ENCODE measurements at places on chromosomes 7 and 10.

DNA sequence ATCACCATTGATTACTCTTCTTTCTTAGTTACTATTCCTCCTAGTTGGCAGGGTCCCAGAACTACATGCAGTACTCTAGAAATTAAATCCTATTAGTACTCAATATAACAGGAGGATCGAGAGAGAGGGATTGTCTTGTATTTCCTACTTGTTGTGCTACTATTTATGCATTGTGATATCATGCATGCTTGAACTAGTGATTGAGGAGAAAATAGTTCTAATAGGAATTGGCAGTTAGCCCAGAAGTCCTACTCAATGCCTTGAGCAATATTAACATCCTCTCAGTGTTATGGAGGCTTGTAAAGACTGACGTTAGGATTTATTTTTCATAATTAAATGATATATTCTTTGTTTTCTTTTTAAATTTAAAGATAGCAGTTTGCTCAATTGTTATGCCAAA is 67.4 kb downstream of the FOXP2 start:
- no peak overlapping the region for H3K4me3 ChIP-seq
- no peak overlapping the region for H3K27ac ChIP-seq
- no peaks in the 10 kb centered on the region for H3K27me3 ChIP-seq
- no peaks in the 10 kb centered on the region for H3K4me1 ChIP-seq
- no peaks in the 10 kb centered on the region for H3K36me3 ChIP-seq
- no peak for DNase-seq

DNA sequence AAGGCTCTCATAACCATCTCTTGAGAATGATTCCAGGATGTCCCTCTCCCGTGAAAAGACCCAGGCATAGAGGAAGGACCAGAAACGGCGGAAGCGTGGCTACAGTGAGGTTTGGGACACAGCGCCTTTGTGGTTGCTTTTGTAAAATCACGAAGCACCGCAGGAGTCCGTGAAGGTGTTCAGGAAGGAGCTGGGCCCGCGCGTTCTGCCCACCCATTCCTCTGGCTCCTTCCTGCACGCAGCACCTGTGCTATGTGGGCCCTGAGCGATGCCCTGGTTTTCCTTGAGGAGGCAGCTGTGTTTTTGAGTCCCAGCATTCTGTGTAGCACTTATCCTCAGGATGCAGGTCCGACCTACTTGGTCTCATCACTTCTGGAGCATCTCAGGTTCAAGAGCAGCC is 112.8 kb downstream of the TRRAP start:
- no peak for DNase-seq
- H3K27ac ChIP-seq, result no peak overlapping the region
- peaks cover 99% of the 10 kb centered on the region for H3K36me3 ChIP-seq

GRCh38 chr10:117621196-117621595 is 78.7 kb downstream of the EMX2 start:
- no peak overlapping the region for H3K4me3 ChIP-seq
- no peaks in the 10 kb centered on the region for H3K36me3 ChIP-seq
- DNase-seq, result no peak
- no peaks in the 10 kb centered on the region for H3K27me3 ChIP-seq

- H3K27me3 ChIP-seq, result no peaks in the 10 kb centered on the region
- no peak for DNase-seq
- H3K36me3 ChIP-seq, result no peaks in the 10 kb centered on the region
- no peak overlapping the region for H3K27ac ChIP-seq
These were observed 129.1 kb downstream of the THSD7A start for GRCh38 chr7:11702938-11703337.

DNA sequence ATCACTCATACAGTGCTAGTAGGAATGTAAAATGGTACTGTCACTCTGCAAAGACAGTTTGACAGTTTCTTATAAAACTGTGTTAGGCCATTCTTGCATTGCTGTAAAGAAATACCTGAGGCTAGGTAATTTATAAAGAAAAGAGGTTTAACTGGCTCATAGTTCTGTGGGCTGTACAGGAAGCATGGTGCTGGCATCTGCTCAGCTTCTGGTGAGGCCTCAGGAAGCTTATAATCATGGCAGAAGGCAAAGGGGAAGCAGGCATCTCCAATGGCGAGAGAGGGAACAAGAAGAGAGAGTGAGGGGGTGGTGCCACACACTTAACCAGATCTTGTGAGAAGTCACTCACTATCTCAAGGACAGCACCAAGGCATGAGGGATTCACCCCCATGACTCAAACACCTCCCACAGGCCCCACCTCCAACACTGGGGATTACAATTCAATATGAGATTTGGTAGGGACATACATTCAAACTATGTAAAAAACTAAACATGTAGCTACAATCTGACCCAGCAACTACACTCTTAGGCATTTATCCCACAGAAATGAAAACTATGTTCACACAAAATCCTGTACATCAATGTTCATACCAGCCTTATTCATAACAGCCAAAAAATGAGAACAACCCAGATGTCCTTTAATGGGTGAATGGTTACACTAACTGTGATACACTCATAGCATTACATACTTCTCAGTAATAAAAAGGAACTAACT is 5.0 kb downstream of the ALDH18A1 start:
- no peak overlapping the region for H3K27ac ChIP-seq
- peaks cover 49% of the 10 kb centered on the region for H3K36me3 ChIP-seq
- H3K4me3 ChIP-seq, result no peak overlapping the region
- peaks cover 8% of the 10 kb centered on the region for H3K4me1 ChIP-seq

- no peaks in the 10 kb centered on the region for H3K36me3 ChIP-seq
- H3K27ac ChIP-seq, result no peak overlapping the region
- DNase-seq, result no peak
These were observed 591.9 kb upstream of the IGFBP3 start for GRCh38 chr7:46512891-46513413.

DNA sequence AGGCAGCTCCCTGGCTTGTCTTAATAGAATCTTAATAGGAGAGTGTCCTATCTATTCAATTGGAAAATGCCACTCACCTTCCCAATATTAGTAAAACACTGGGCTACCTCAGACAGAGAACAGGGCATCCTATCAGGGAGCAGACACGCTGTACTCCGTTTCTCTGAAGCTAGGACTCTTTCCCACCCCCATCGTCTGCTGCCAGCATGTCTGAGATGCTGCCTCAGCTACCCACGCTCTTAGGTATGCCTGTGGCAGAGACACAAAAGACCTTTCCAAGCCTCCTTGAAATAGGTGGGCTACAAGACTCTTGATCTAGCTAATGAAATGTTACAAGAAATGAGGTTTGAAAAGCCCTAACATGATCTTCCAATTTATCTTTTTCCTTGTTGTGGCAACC is 2.5 kb upstream of the LRIT2 start:
- H3K4me1 ChIP-seq, result no peaks in the 10 kb centered on the region
- no peak overlapping the region for H3K27ac ChIP-seq
- peaks cover 2% of the 10 kb centered on the region for H3K27me3 ChIP-seq
- no peak overlapping the region for H3K4me3 ChIP-seq
- H3K36me3 ChIP-seq, result no peaks in the 10 kb centered on the region
- DNase-seq, result no peak

DNA sequence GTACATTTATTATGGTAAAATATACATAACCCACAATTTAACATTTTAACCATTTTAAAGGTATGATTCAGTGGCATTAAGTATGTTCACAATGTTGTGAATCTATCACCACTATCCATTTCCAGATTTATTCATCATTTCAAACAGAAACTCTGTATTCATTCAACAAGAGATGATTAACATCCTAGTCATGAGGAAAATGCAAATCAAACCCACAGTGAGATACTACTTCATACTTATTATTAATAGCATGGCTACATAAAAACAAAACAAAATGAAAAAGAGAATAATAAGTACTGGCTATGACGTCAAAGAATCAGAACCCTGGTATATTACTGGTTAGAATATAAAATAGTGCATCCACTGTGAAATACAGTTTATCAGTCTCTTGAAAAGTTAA is 386.6 kb upstream of the POM121L12 start:
- H3K27me3 ChIP-seq, result no peaks in the 10 kb centered on the region
- no peaks in the 10 kb centered on the region for H3K36me3 ChIP-seq
- no peak overlapping the region for H3K4me3 ChIP-seq
- no peak for DNase-seq
- no peak overlapping the region for H3K27ac ChIP-seq
- H3K4me1 ChIP-seq, result no peaks in the 10 kb centered on the region

DNA sequence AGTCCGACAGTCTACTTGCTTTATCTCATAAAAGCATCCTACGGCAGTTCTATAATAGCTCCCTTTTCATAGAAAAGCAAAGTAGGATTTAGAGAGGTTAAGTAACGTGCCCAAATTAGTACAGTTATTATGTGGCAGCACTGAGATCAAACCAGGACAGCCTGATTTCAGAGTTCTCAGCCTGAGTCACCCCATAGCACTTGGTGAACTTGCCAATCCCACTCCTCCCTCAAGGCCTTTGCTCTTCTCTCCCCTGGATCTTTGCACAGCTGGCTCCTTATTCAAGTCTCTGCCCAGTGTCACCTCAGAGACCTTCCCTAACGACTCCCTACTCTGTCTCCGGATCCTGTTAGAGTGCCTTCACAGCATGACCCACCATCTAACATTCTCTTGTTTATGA is 438.0 kb upstream of the NFE2L3 start:
- no peaks in the 10 kb centered on the region for H3K4me1 ChIP-seq
- H3K27me3 ChIP-seq, result no peaks in the 10 kb centered on the region
- DNase-seq, result no peak
- no peak overlapping the region for H3K27ac ChIP-seq

DNA sequence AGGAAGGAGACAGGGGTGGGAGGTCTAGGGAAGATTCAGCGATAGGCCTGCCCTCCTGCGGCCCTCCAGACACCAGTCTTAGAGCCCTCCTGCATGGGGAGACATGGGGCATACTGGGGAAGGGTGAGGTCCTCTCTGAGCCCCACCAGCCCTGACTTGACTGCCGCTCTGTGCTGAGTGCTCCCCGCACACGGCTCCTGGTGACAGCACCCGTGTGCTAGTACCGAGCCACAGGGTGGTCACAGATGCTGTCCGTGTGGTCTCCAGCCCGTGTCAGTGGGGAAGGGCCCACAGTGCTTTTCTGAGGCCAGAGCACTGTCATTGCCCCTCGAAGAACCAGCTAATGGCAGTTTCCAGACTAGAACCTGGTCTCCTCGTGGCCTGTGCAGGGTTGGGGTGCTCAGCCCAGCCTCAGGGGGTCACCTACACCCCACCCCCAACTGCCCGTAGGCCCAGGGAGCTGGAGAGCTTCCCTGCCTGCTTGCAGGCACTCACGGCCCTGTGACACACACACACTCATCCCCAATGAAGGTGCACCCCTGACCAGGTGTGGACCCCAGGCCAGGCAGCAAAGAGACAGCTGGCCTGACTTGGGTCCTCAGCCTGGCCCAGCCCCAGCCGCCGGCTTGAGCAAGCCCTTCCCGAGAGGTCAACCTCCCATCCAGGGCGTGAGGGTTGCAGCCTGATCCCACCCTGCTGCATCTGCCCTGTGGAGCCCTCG is 86.0 kb upstream of the RET start:
- no peak overlapping the region for H3K27ac ChIP-seq
- no peaks in the 10 kb centered on the region for H3K4me1 ChIP-seq
- H3K4me3 ChIP-seq, result no peak overlapping the region
